Inflammatory macrophage treated with lipopolysaccharide for 1 hour (primary cell): ENCODE measurements at places on chromosomes 5 and 9.

- no peak for DNase-seq
Observed at GRCh38 chr5:169301986-169302385, 1.0 kb upstream of the SLIT3 start.

DNA sequence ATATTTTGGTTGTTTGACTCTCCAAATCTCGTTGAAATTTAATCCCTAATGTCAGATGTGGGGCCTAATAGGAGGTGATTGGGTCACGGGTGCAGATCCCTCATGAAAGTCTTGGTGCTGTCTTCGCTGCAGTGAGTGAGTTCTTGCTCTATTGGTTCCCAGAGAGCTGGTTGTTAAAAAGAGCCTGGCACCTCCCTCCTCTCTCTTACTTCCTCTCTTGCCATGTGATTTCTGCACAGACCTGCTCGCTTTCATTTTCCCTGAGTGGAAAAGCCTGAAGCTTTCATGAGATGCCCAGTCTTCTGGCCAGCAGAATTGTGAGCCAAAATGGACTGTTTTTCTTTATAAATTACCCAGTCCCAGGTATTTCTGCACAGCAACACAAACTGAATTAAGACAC lies 221.6 kb downstream of the MAT2B start:
- DNase-seq, result no peak

GRCh38 chr5:72511366-72511765 lies 4.2 kb upstream of the ZNF366 start:
- DNase-seq, result no peak

- no peak for DNase-seq
Observed at GRCh38 chr5:68465133-68465532, 249.6 kb downstream of the PIK3R1 start.

DNA sequence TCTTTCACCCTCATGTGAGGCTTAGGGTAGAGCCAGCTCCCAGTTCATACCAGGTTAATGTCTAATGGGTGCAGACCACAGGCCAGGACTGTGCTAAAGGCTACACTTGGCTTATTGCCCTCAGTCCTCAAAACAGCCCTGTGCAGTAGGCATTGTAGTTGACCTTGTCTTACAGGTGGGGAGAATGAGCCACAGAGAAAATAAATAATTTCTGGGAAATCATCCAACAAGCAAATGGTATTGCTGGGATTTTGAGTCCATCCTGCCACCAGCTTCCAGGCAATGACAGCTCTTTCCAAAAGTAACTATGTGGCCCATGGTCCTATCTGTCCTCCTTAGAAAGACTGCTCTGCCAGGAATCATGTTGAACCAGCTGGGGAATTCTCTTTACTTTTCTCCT lies 450.0 kb downstream of the GADD45G start:
- DNase-seq, result no peak

DNA sequence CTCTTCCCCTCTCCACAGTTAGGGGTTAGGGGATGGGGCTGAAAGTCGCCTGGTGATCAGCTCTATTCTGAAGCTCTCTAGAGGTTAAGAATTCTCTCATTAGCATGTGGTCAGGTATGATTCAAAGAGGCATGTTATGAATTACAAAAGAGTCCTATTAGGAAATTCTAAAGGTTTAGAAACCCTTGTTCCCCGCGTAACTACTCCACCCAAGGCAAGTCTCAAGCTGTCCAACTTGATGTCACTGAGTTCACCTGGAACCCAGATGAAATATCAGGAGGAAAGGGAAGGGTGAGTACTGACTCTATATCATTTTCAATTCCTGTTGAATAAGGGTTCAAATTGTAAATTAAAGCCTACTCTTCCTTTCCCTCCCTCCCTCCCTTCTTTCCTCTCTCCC lies 18.1 kb upstream of the RNF145 start:
- peak; percentile 53 for DNase-seq

GRCh38 chr9:79977074-79977435 lies 405.3 kb downstream of the TLE4 start:
- DNase-seq, result no peak
